ENCODE measurements at places on chromosomes 2 and 18.

GRCh38 chr2:201057087-201057521 lies 14.4 kb downstream of the HYCC2 start:
- DNase-seq = no peak

DNA sequence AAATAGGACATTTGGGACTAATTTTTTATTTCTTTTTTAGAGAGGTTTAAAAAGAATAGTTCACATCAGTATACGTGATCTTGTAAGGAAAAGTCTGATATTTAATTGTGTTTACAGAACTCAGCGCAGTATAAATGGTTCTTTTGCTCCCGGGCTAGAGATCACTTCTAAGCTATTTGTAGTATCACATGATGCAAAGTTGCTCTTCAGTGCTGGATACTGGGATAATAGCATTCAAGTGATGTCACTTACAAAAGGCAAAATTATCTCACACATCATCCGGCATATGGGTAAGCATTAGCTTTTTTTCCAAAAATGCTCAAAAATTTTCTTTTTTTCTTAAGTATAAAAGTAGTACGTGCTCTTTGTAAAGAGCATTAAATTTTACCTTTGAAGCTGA lies 37.4 kb upstream of the CYP20A1 start:
- no peak for DNase-seq

GRCh38 chr2:203548887-203549286 lies 13.8 kb upstream of the RAPH1 start:
- no peak for DNase-seq

GRCh38 chr2:86002375-86002774 lies 103.3 kb downstream of the POLR1A start:
- DNase-seq = no peak

DNA sequence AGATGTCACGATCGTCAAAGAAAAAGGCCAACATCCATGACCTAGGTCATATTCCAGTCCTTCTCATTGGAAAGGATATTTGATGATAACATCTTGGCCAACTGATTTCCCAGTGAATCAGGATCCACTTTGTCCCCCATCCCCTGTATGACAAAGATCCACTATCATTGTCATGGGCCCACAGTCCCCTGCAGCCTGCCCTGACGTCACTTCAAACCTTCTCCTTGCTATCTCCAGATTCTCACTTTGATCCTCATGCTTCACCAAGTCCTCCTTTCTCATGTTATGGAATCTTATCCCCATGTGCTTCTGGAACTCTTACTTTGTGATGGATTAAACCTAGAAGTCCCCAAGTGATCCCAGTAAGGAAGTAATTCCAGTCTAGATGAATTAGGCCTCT lies 25.7 kb downstream of the GALNT14 start:
- no peak for DNase-seq

- DNase-seq = no peak
These were observed 60.0 kb downstream of the SDC1 start for GRCh38 chr2:20164734-20165478.

GRCh38 chr18:49521216-49521835 lies 34.3 kb upstream of the C18orf32 start:
- DNase-seq = no peak

GRCh38 chr18:59318460-59319050 lies at the start of gene CPLX4:
Gene CPLX4, minus strand, starts transcription at chr18:59318649. Its CDS starts 187 bp downstream, at chr18:59318462.
- DNase-seq = no peak

DNA sequence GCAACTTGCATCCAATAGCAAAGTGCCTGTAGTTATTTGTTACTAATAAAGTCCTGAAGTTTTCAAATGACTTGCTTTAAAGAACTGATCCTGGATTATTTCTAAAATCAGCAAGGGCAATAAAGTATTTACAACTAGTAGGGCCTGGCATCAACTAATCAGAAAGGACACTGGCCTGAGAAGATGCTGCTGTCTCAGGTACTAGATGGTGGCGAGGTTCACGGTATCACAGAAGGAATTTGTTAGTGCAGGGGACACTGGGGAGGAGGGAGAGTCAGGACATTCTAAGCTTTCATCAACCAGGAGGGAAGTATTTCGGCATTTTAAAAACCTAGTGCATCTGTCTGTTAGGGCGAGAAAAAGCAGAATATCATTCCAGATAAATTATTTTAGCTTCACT lies 440.2 kb upstream of the LYPD1 start:
- DNase-seq = no peak

DNA sequence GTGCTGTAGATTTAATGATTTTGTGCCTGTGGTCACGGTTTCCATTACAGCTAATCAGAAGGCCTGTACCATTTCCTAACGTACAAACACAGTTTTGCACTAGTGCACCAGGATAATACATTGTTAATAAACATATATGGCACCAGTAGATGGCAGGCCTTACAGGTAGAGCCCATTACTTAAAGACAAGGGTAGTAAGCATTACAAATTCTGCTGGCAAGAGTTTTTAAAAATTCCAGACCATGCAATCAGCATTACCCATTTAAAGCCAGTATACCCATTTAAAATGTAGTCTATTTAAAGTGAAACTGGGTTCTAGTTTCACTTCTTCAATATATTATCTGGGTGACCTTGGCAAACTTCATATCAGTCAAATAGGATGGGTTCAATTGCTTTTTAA lies 224.2 kb downstream of the NUP35 start:
- no peak for DNase-seq

DNA sequence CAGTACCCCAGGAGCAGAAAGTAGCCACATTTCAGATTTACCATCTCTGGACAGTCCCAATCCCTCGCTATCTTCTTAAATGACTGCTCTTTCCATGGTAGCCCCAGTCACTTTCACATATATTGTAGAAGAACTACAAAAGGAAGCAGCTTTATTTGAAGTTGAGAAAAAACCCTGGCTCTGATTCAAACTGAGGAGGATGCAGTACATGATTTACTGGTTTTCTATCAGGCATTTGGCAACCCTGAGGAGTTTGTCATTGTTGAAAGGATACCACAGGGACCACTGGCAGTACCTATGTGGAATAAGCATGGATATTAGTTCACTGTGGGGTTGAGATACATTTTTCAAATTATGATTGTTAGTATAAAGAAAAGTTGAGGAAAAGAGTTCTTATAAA lies 640.9 kb upstream of the SETBP1 start:
- DNase-seq = no peak

- DNase-seq = no peak
These were observed 268.3 kb upstream of the NETO1 start for GRCh38 chr18:73136134-73136533.

DNA sequence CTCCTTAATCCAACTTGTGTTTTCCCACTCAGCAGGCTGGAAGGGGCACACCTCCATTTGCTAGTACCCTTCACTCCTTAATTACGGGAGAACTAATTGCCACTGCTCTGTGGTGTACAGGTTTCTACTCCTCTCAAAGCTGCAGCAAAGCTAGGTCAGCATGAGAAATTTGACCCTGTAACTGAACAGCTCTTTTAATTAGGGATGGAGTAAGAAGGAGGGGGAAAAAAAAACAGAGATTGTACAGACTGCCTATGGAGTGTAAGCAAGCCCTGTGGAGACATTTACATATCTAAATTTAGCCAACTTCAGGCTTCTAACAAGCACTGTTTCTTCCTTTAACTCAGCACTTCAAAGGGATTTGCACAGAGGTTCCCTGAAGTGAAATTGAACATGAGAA lies 629.7 kb upstream of the SETBP1 start:
- no peak for DNase-seq

DNA sequence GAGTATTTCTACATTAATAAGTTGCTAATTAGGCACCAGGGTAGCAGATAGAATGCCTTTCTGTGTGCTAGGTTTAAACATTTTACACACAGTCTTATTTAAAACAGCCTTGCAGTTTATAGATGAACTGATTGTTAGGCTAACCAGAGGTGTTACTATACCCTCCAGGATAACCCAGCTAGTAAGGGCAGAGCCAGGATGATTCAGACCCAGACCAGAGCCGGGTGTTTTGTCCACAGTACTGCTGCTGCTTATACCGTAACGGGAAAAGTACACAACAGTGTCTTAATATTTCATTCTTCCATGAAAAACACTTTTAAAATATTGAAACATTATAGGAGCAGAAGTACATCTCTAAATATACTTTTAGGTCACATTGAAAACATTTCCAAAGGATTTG lies 82.7 kb downstream of the MALT1 start:
- DNase-seq = no peak

DNA sequence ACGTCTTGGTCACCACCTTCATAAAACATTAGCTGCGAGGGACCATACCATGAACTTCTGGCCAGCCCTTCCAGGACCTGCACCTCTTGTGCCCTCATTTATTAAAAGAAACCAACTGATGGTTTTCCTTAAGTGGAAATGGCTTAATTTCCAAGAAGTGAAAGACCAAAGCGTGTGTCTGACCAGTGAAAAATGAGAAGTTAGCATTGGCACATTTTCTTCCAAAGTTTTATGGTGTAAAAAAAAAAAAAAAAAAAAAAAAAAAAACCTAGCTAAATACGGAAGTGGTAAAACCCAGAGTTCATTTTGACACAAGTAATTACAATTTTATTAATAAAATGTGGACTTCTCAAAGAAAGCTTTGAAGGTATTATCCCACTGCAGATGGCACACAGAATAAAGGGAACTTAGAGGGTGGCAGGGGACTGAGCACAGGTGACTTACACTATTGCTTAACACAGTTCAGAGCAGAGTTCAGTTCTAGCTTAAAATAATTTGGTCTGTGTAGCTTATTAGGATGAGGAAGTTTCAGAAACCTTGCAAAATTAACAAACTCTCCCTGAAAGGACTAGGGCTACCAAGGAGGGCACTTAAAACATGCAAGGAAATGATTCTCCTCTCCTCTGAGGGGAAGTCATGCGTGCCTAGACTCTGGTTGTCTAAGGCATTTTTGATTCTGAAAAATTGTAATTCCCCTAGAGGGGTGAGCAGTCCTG lies 42.2 kb upstream of the EPG5 start:
- DNase-seq = no peak

DNA sequence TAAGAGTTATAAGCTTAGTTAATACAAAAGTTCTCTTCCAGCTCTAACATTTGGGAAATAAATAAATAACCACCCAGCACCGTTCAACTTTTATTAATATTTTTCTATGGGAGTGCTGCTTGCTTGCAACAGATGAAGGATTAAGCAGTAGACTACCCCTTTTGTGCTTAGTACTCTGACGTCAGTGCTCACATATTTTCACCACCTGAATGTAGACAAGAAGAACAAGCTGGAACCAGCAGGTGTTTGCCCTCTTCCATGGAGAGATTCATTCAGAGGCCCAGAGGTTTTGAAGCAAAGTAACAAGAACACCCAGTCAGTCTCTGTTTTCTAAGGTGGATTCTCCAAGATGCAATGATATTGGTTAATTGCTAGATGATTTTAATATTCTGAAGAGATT lies 307.1 kb upstream of the PIK3C3 start:
- DNase-seq = no peak

DNA sequence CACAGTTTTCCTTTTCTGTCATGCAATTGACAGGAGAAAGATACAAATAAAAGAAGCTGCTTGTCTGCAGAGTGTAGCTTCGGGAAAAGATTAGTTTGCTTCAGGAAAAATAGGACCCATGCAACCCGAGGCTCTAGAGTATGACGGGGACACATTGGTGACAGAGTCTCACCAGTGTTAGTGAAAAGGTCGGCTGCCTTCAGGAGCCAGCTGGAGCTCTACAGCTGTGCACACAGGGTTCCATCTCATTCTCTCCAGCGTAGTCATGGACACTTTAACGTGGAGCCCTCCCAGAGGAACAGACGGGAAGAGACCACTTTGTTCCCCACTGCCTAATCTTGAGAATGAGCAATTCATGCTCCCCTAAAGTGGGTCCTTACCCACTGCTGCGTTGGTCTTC lies 42.9 kb downstream of the FECH start:
- DNase-seq = no peak

- DNase-seq = no peak
These were observed 566.0 kb downstream of the TMX3 start for GRCh38 chr18:68148863-68149262.

DNA sequence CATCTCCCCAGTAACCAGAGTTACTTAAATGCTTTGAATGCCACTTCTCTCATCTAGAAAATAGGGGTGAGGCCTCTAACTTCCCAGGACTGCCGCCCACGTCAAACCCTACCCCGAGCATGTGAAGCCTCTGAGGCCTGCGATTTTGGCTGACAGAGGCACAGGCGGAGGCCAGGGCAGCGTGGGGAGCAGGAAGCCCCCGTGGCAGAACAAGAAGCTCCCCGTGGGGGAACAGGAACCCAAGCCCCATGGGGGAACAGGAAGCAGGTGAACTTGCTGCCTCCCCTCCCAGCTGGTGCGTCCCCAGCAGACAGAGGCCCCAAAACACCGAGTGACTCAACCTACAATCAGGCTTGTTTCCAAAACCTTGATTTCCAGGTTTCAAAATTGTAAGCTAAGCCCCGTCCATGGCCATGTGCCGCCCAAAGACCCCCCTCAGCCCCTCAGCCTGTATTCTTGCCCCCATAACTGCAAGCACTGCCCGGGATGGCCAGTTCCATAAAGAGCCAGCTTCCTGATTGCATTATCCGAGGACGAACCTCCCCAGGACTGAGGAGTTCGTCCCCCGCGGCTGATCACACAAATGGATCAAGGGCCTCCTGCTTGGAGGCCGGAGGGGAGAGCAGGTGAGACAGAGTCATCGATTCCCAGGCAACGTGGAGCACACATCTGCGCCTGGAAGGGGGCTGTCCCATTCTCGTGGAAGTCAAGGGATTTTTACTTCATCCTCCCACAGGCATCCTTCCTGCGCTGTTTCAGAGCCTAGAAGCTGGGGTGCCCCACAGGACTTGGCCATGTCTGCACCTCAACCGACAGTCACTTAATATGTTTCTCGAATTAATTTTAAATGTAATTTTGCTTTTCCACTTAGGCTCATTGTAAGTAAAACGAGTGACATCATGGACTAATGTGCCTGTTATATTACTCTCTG lies 36.3 kb upstream of the CTDP1 start:
- DNase-seq = no peak

- DNase-seq = no peak
These were observed 31.0 kb downstream of the CCDC68 start for GRCh38 chr18:54928236-54928635.

DNA sequence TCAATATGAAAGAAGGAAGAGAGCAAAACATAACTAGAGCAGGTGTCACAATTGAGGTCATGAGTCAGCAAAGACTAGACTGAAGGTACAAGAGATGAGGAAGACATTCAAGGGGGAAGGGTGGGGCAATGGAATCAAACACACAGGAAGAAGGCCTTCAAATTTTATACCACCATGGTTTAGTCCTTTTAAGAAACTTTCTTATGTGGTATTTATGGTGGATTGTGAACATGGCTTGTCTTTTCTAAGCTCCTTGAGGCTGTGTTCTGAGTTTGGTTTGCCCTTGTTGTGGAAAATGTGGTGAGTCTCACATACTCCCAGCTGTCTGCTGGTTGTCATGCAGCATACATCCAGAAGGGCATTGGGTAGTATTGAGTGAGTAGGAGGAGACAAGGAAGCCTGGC lies 62.1 kb downstream of the NABP1 start:
- no peak for DNase-seq

GRCh38 chr2:207352978-207353671 lies 176.6 kb upstream of the CREB1 start:
- DNase-seq = no peak

GRCh38 chr18:45136381-45137086 lies 455.8 kb downstream of the SETBP1 start:
- no peak for DNase-seq

- no peak for DNase-seq
These were observed 14.8 kb upstream of the UXS1 start for GRCh38 chr2:106208874-106209273.

- no peak for DNase-seq
These were observed 44.4 kb upstream of the TMEM182 start for GRCh38 chr2:102717308-102718018.

Measured in NCI-H2029 (cell line).